CD4-positive, alpha-beta T cell treated with Interleukin-12 subunit alpha and Interleukin-12 subunit beta, for 1 hour (primary cell): ENCODE measurements at places on chromosomes 3 and 15.
A peak's percentile ranks its signal among the peaks of the same experiment; 100 is the strongest.

- DNase-seq, result no peak
Measured at GRCh38 chr3:39104961-39105686, 2.3 kb downstream of the GORASP1 start.

- no peak for DNase-seq
Measured at GRCh38 chr15:84844964-84845363, 27.8 kb downstream of the ALPK3 start.

- DNase-seq, result peak; percentile 66
Measured at GRCh38 chr15:59138243-59138642, 33.3 kb downstream of the CCNB2 start.

- DNase-seq, result no peak
Measured at GRCh38 chr3:17765819-17766472, 23.5 kb upstream of the TBC1D5 start.

- no peak for DNase-seq
Measured at GRCh38 chr3:2554656-2555055, 456.0 kb downstream of the CNTN4 start.

DNA sequence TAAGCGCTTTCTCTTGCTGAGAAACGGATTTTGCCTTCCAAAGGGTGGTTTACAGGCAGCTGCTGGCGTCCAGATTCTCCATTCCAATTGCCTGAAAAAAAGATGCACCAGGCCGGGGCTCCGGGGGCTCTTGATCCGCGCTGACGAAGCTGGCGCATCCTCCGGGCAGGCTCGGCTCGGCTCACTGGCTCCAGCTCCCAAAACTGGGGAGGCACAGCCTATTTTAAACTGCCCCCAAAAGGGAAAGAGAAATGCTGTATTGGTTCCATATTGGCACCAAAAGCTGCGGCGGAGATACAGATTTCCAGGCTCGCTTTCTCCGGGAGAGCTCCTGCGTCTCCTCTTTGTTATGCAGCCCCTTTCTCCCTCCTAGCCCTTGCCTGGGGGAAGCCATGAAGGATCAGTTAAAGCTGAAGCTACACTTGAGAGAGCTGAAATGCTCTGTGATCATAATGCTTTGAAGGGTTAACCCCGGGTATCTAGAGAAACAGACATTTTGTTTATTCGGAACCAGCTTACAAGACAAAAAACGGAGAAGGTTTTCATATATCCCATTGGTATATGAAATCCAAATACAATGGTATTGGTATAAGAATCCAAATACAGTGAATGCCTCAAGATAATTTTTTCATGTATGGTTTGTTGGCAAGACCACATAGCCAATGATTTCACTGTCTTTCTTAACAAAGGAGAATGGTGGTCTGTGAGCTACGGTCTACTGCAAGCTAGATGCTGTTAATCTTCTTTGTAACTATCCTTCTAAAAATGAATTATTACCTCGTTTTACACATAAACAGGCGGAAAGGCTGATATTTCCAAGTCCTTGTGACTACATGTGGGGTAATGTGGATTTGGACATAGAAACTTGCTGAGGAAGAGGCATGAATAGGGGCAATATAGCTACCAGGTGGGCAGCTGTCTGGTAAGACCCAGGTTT, 693 bp downstream of the CD200 start:
- DNase-seq, result no peak

- no peak for DNase-seq
Measured at GRCh38 chr15:48112242-48112641, 8.5 kb upstream of the SLC24A5 start.

- no peak for DNase-seq
Measured at GRCh38 chr3:131236421-131236820, 145.2 kb upstream of the NUDT16 start.

DNA sequence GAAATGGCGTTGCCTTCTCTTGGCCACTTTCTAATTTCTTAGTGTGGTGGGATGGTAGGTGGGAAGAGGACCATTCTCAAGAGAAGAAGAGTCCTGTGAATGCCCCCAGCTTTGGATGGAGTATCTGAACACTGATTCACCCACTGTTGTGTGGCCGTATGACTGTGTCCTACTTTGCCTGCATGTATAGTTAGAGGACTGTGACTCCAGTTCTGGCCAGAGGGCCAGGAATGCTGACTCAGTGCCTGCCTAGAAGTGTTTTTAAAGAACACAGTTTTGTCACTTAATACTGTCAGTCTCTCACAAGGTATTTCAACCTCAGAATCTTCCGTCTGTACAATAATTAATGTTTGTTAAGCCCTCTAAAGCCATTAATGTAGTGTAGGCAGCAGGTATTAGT, 2.1 kb downstream of the SEC61A1 start:
- no peak for DNase-seq

GRCh38 chr3:156240642-156241041, 120.3 kb downstream of the KCNAB1 start:
- no peak for DNase-seq

DNA sequence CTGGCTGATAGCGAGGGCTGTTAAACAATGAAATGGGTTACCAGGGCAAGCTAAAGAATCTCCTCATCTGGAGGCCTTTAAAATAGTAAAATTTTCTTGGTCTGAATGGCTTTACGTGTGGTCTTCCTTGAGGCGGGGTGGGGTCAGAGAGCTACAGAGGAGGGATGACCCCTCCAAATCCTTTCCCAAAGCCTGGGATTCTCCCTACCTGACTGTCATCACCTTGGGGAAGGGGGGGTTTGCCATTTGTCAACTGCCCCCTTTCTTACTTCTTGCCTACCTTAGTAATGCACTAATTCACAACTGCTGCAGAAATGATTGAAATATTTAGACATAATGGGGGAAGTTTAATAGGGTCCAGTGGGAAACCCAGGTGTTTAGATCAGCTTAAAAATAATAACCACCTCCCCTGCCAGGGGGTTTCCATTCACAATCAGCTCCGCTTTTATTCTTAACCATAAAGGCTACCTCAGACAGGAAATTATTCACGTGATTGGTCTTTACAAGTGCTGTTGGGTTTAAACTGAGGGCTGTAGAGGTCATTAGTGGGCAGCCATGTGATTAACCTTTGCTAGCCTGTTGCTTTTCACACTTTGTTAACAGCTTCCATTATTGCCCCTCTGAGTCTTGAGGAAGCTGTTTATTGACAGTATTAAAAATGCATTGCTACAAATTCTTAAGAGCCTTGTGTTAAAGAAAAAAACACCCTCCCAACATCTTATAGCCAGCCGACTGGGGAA, 276.5 kb upstream of the ATP11B start:
- no peak for DNase-seq

- DNase-seq, result no peak
Measured at GRCh38 chr3:101611023-101611422, 37.0 kb downstream of the PCNP start.

GRCh38 chr3:100122321-100122720, 8.0 kb upstream of the FILIP1L start:
- no peak for DNase-seq

- no peak for DNase-seq
Measured at GRCh38 chr15:40070166-40070557, 31.2 kb upstream of the SRP14 start.

GRCh38 chr3:89101921-89102320, 5.5 kb upstream of the EPHA3 start:
- no peak for DNase-seq

- DNase-seq, result no peak
Measured at GRCh38 chr3:166810741-166811445, 569.2 kb downstream of the ZBBX start.

- DNase-seq, result no peak
Measured at GRCh38 chr3:19808834-19809233, 125.2 kb downstream of the EFHB start.

DNA sequence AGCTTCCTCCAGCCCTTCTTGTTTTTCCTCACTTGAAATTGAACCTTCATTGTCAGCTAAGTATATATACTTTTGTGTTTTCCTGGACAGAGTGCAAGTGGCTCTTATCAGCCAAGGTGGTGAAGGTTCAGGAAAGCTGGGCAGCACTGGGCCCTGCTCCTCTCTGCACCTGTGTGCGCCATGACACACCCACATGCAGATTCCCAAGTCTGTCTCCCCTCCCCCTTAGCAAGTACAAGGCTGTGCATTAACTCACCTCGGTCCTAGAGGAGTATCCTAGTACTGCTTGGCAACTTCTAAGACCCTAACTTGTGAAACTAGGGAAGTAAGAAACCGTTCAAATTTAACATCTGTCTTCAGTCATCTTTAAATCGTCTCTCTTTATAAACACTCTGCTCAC, 85.8 kb downstream of the SLC49A4 start:
- DNase-seq, result no peak

DNA sequence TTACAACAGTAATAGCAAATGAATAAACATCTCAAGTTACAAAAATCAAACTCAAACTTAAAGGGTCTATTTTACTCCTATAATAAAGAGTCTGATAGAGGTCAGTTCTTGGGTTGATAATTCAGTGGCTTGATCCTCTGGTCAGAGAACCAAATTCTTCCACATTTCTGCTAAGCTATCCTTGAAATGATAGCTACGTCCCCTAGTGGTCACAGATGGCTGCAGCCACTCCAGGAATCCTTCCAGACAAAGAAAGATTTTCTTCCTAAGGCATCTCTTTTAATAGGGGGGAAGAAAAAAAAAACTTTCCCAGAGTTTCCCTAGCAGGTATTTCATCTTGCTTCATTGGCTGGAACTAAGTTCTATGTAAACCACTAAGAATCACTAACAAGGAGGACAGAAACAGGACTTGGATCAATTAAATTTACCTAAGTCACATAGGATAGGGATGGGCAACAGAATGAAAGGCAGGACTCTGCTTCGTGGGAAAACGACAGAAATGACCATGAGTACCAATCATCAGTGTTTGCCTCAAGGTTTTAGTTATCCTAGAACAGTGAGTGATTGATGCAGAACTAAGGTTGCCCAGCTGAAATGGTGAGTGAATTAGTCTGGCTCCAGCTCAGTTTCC, 160.7 kb downstream of the STAC start:
- DNase-seq, result no peak

DNA sequence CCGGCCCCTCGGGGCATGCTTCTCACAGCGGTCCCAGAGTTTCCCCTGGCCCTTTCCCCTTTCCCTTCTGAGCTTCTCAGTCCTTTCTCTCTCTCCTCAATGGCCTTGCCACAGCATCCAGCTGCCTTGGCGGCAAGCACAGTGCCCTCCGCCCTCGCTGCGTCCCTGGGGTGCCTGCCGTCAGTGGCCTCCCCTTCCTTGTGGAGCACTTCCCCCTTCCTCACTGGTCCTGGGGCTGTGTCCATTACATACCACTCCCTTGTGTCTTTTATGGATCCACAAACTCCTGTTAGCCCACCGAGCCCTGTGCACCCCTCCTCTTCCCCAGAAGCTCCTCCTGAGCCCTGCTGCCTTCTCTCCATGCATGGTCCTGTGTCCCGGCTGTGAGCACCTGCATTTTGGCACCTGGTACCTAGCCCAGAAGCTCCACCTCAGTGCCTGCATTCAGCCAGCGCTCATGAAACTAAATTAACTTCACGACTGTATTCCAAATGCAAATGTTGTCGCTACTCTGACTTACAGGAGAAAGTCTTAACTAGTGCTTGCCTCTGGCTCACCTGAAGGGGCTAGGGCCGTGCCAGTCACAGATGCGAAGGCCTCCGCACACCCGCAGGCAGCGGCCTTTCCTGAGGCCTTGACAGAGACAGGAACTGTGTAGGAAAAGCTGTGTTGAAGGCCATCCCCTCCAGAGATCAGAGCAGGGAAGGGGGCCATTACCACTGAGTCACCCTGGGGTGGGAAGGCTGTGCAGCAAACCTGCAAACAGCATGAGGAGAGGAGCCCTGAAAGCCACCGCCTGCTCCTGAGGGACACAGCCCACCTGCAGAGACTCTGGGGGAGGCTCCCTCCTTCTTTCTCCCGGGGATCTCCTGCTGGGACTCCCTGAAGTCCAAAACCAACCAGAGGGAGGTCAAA, 19.1 kb upstream of the KLF13 start:
- DNase-seq, result no peak

DNA sequence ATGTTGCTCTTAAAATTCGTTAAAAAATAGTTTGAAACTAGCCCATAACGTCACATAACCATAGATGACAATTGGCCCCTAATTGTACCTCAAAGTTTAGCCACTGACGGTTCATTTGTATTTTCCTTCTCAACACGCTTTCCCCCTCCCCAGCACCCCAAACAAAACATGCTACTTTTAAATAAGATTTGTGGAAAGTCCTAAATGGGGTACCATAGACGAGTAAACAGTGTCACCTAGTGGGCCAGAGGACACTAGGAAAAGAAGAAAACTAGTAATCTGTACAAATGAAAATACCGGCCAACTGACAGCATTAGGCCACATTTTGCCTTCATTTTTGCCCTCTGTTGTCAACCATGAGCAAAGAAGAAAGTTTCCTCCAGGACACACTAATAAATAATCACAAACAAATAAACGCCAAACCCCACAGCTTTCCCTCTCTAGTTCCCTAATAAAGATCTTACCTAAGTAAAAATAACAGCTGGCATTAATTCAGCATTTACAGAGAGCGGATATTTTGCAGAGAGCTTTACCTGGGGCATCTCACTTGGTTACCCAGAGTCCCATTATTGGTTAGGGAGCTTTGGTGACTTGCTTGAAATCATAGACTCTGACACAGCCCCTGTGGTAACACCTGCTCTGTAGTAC, 175.1 kb upstream of the ATP11B start:
- DNase-seq, result no peak

- DNase-seq, result no peak
Measured at GRCh38 chr3:111737706-111738086, 121.4 kb upstream of the PHLDB2 start.

- DNase-seq, result no peak
Measured at GRCh38 chr3:38575279-38575843, 74.1 kb downstream of the SCN5A start.

- DNase-seq, result peak; percentile 47
Measured at GRCh38 chr3:51975852-51976549, 1.1 kb downstream of the ABHD14A start.
